ENCODE measurements at places on chromosomes 6 and 20.
A peak's percentile ranks its signal among the peaks of the same experiment; 100 is the strongest.

DNA sequence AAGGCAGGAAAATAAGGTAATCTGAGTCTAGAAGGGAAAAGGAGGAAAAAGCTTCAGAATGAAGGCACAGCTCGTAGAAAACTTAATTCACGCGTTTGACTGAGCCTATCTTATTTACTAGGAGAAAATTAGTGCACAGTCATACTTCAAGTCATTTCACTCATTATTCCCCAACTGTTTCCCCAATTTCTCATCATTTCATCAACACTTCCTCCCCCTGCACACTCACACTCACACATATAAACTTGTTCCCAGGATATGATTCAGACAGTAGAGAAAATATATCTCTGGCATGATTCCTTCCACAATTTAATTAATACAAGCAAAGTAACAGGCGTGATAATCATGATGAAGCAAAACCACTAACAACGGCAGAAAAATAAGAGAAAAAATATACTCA is 94.5 kb upstream of the F13A1 start:
- no peak for DNase-seq

- DNase-seq, result no peak
These were observed 150.7 kb downstream of the PDSS2 start for GRCh38 chr6:107308677-107309076.

- no peak for DNase-seq
These were observed 7.2 kb upstream of the VWA7 start for GRCh38 chr6:31784098-31784925.

DNA sequence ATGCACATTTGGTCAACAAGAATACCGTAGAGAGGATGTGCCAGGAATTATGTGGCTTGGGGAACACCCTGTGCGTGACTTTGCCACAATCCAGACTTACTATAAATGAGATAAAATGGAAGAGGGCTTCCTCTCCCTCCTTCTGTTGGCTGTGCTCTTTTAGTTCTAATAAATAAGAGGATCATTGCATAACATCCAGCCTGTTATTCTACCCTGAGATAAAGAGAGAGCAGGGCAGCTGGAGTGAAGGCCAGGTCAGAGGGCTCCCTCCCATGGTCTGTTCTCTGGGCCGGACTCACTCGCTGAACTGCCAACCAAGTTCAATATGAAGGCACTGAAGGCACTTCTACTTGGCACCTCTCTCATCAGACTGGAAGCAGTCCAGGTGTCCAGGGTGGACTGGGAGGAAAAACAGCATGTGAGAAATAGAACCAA is 91.7 kb downstream of the MTFR2 start:
- DNase-seq, result no peak

DNA sequence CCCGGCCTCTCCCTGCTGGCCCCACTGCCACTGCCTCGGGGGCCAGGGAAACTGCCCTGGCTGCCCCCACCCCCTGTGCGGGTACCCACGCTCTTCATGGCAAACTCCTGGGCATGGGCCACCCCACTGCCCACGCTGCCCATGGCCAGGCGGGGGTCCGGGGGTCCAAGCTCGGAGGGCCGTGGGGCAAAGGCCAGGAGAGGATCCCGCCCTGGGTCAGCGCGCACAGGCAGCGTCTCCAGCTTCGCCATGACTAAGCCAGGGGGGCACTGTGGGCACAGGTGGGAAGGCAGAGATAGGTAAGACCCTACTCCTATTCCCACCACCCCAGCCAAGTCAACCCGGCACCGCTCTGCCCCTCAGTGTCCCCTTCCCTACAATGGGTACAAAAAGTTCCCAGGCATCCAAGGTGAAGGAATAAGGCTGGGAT is 6.4 kb downstream of the LZTS3 start:
- DNase-seq, result no peak

- no peak for DNase-seq
These were observed 13.0 kb downstream of the ZHX3 start for GRCh38 chr20:41304424-41305079.

- no peak for DNase-seq
These were observed 495.4 kb upstream of the MANEA start for GRCh38 chr6:95081949-95082348.

- no peak for DNase-seq
These were observed 122.8 kb upstream of the DST start for GRCh38 chr6:56765494-56765893.

GRCh38 chr6:8829796-8830195 is 394.5 kb upstream of the SLC35B3 start:
- DNase-seq, result no peak

GRCh38 chr6:38510205-38510604 is 129.5 kb downstream of the BTBD9 start:
- DNase-seq, result no peak

DNA sequence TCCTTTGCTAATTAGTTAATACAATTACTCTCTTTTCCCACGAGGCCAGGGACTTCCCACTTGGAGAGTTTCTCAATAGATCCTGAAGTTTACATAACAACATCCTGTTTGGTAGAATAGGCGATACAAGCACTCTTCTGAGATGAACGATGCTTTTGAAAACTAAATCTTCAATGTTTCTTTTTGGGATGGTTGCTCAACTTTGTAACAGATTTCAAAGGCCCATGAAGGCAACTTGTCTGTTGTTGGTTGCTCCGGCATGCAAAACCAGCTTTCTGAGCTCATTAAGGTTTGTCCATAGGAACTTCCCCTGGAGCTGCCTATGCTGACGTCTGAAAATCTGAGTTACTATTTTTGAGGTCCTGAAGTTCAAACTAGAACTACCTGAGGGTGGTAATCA is 25.9 kb upstream of the ROS1 start:
- DNase-seq, result no peak

DNA sequence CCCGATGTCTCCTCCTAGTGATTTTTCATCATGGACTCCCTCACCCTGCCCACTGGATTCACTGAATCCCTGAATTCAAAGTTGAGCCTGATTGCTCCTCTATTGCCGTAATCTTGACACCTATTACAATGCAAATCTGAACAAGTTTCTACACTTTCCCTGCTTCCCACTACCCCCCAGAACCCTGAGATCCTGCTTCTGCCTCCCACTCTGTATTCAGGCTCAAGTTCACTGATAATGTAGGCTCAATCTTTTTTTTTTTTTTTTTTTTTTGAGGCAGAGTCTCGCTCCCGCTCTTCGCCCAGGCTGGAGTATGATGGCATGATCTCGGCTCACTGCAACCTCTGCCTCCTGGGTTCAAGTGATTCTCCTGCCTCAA is 3.6 kb upstream of the DCBLD1 start:
- no peak for DNase-seq

DNA sequence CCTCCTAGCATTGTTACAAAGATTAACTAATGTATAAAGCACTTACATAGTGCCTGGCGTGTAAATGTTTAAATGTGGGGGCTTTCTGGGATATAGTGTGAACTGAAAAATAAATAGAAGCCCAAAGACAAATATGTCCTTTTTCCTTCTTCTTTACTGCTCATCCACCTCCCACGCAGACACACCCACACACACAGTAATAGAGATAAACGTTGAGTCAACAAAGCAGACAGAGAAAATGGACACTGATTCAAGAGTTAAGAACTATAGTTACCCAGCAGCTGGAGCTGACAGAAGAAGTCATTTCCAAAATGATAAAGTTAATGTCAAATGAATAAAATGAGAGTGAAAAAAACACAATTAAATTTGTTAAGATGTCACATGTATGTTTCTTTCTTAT is 68.3 kb downstream of the FHL5 start:
- DNase-seq, result peak; percentile 25

DNA sequence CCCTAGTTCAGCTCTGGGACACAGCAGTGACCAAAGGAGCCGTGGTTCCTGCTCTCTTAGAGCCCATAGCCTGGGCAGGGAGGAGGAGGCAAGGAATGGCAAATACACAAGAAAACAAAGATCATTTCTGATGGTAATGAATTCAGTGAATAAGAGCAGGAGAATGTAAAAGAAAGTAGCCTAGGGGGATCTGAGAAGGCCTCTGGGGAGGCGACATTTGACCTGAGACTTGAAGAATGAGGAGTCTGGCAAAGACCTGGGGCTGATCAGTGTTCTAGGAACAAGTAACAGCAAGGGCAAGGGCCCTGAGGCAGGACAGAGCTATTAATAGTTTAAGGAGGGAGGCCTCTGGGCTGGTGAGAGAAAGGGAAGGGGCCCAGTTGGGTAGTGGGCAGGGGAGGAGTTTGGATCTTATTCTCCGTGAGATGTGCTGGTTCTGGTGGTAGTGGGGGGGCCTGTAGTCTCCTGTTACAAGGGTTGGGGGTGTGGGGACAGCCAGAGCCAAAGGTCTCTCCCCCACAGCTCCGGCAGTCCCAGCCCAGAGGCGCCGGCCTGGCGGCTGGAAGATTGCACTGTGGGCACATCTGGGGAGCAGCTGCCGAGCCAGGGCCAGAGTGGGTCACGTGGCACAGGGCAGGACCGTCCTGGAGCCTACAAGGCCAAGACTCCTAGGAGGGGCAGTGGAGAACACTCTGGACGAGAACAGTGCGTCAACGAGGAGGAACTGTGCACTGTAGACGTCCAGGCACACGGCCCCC is 9.3 kb upstream of the ID1 start:
- no peak for DNase-seq

DNA sequence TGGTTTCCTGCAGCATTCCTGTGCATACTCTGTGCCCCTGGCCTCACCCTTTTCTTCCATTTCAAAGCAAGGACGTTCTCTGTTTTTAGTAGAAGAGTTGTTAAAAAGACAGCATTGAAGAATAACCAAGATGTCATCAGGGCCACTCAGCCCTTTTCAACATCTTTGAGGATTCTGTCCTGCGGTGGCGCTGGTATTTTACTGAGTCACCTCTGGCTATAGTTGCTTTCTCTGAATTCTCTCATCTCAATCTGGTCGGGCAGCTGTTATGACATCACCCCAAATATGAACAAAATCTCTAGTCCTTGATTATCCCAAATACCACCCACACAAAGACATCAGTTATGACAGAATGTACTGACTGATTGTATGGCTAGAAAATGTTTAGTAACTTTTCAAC is 204.2 kb downstream of the GRIK2 start:
- DNase-seq, result no peak

DNA sequence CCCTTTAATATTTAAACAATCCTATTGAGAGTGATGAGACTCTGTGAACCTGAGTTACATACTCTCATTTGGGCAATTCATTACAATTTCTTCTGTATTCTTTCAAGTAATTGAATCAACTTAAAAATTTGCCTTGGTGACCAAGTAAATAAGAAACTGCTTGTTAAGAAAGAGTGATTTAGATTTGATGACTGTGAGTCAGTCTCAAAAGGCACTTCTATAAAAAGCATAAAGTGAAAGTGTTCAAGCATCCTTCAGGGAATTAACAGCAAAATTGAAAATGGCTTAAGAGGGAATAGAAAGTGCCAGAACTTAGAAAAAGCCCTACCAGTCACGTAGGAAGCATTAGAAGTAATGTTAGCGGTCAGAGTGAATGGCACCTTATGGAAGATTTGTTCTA is 654.7 kb downstream of the EPM2A start:
- DNase-seq, result no peak

DNA sequence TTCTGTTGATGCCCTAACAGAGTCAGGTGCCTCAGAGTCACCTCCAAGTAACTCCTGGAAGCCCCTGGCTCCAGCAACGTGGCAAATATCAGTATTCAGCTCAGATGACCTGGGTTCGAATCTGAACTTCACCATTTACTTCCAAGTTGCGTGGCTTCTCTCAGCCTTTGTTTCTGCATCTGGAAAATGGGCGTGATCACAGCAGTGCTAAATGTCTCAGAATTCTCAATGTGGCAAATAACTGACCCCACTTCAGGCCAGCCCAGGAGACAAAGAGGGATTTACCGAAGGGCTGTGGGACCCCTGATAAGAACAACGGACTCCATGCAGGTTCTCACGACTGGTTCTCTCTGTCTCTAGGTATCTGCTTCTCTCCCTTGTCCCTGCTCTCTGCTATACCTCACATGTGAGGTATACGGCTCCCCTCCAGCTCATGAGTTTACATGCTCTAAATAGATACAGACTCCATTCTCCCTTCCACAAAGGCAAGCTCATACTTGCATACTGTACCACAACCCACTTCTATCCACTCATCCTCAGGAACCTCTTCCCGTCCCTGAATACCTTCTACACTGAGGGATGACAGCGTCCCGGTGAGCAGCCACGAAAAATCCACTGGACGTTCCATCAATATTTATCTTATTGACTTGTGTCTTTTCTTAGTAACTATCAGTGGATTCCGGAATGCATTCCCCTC is 84.1 kb downstream of the SNX5 start:
- no peak for DNase-seq

- no peak for DNase-seq
These were observed 28.6 kb downstream of the PSMG4 start for GRCh38 chr6:3287308-3287707.

GRCh38 chr6:165599596-165600487 is 63.2 kb downstream of the PDE10A start:
- DNase-seq, result no peak

- DNase-seq, result no peak
These were observed 25.0 kb downstream of the ERMARD start for GRCh38 chr6:169776379-169776778.

- DNase-seq, result peak; percentile 91
These were observed 9.3 kb upstream of the RBM38 start for GRCh38 chr20:57381596-57382503.

DNA sequence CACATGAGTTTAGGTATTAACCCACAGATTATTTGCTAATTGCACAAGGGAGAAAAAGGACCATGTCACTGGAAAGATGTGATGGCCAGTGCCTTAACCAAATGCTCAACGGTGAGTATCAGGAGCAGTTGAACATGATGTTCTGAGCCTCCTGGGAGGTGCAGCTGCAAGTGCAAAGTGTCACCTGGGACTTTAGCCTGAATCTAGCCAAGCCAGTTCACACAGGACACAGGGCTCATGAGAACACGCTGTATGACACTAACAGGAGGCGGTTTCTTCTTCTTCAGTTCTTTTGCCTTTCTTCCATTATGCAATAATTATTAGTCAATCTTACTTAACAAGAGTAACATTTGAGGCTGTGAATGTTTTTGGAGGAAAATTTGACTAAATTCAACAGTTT is 225.3 kb downstream of the THBS2 start:
- no peak for DNase-seq

DNA sequence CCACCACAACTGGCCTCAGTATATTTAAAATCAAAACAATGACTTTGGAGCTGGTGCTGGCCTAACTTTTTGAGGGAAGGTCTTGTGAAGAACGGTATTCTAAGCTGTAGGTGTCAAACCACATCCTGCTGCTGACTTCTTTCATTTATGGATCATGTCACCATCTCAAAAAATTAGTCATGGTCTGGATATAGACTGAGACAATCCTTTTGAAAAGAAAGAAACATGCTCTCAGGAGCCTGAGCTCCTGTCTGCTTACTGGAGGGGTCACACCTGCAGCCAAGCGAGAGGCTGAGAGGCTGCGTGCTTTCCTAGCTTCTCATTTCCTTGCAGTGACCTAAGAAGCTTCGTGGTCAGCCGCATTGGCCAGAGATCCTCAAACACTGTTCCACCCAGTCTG is 55.2 kb downstream of the TIAM2 start:
- peak; percentile 59 for DNase-seq

DNA sequence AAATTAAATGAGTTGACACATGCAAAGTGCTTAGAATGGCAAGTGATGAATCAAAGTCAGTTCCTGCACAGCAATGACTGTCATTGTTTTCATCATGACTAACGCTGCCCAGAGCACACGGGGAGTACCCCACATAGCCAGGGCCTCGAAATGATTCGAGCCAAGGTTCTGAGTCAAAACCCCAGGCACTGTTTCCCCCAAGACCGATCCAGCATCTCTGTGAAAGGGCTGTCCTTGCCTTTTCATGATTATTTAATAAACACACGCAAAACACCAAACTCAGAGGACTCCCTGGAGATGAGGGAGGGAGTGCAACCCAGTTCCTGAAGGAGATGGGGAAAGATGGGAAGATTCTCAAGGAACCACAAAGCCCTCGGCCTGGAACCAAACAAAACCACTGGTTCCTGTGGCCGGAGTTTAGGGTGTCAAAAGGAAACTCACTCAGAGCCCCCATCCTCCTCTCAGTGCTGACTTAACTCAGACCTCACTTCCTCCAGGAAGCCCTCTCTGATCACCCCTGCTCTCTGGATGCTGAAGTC is 3.8 kb downstream of the PREX1 start:
- DNase-seq, result peak; percentile 78
